ENCODE measurements at places on chromosomes 5 and 9.

DNA sequence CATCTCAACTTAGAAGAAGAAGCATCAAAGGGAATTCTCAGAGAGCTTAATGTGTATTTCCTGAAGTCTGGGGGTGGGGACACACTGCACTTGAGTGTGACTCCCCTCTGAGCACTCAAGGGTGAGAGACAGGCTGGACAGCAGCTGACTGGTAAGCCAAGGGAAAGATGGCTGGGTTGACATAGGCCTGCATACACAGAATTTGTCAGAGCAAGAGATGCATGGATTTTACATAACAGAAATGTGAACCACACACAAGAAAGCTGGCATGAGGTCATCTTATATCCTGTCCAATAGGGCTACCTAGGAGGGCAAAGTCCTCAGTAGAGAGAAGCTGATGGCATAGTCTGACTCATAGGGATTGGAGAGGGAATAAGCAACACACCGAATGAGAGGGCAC lies 114.3 kb upstream of the EPB41L4A start:
- DNase-seq, result no peak
- H3K36me3 ChIP-seq, result no peaks in the 10 kb centered on the region
- H3K27ac ChIP-seq, result no peak overlapping the region

GRCh38 chr5:128579639-128580038 lies 41.6 kb upstream of the FBN2 start:
- no peak overlapping the region for H3K27ac ChIP-seq
- no peak overlapping the region for H3K4me3 ChIP-seq
- no peaks in the 10 kb centered on the region for H3K27me3 ChIP-seq
- no peaks in the 10 kb centered on the region for H3K36me3 ChIP-seq
- DNase-seq, result no peak

- no peaks in the 10 kb centered on the region for H3K27me3 ChIP-seq
- no peak for DNase-seq
- H3K27ac ChIP-seq, result no peak overlapping the region
- no peaks in the 10 kb centered on the region for H3K36me3 ChIP-seq
These were observed 200.7 kb upstream of the CDH12 start for GRCh38 chr5:23053846-23054245.

- no peaks in the 10 kb centered on the region for H3K27me3 ChIP-seq
- peaks cover 17% of the 10 kb centered on the region for H3K4me1 ChIP-seq
- no peak overlapping the region for H3K4me3 ChIP-seq
- no peak for DNase-seq
These were observed 27.3 kb downstream of the TMEM252 start for GRCh38 chr9:68513385-68513784.

DNA sequence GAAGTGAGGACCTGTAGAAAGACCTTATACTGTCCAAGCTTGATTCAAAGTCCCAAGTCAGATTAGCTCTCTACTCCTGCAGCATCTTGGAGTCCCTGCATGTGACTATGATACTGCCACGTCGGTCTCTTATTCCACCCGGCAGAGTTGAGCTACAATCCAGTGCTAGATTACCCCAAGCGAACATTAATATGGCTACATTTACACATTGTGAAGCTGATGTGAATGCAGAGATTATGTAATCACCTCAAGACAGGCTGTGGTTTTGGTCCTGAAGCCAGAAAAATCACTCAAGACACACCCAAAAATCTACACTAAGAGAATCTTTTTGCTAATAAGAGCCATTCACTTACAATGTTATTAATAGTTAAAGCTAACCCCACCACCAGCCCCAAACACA lies 116.7 kb downstream of the GNA14 start:
- DNase-seq, result no peak
- H3K36me3 ChIP-seq, result no peaks in the 10 kb centered on the region
- no peak overlapping the region for H3K4me3 ChIP-seq
- H3K27me3 ChIP-seq, result no peaks in the 10 kb centered on the region
- no peaks in the 10 kb centered on the region for H3K4me1 ChIP-seq
- H3K27ac ChIP-seq, result no peak overlapping the region
